ENCODE measurements at places on chromosomes 5 and 9.

- no peak for DNase-seq
Observed at GRCh38 chr5:15558240-15558639, 58.3 kb downstream of the FBXL7 start.

GRCh38 chr5:117590944-117591343, 1016.3 kb upstream of the SEMA6A start:
- peak; percentile 10 for DNase-seq

GRCh38 chr5:73947906-73948640, 322.1 kb downstream of the ARHGEF28 start:
- DNase-seq, result no peak

DNA sequence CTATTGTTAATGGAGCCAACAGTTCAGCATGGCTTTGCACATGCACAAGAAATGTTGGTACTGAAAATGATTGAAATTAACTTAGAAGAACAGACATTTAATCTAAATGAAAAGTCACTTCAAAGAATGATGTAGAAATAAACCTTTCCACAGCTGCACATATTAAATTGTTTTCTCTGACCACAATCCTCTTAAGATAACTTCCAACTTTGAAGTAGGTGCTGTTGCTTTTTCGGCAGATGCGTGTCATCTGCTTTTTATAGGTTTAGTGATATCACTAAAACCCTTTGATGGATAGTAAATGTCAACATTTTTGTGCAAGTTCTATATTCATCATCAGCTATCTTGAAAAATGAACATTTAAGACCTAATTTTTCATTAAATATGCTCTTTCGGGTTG, 25.3 kb upstream of the SLC1A3 start:
- peak; percentile 24 for DNase-seq

DNA sequence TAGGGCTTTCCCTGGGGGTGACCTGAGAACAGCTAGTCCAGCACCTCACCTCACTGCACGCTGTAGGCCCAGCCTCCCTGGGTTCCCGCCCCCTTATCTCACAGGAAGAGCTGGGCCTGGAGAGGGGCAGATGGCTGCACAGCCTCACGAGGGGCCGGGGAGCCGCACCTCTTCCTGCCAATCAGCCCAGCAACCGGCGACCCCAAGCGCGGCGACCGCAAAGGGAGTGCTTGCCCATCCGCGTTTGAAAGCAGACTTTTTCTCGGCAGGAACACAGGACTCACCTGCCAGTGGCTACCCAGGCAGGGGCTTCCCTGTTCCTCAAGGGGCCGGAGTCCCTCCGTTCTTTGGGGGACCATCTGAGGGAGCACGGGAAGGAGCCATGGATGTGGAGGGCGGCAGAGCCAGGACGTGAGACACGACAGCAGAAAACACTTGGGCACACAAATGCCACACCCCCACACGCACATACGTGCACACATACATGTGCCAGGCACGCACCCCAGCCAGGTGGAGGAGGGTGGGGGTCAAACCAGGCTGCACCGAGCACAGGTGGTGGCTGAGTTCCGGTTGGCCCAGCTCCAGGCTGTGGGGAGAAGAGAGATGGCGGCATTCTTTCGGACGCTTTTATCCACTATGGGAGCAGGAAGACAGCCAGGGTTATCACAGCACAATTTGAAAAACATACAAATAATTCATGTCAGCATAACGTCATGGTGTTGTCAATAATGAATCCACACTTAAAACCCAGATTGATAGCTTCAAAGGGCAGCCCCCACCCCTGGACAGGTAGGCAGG, 11.3 kb downstream of the TMEM250 start:
- peak; percentile 68 for DNase-seq

- no peak for DNase-seq
Observed at GRCh38 chr9:38083858-38084555, 15.0 kb upstream of the SHB start.

DNA sequence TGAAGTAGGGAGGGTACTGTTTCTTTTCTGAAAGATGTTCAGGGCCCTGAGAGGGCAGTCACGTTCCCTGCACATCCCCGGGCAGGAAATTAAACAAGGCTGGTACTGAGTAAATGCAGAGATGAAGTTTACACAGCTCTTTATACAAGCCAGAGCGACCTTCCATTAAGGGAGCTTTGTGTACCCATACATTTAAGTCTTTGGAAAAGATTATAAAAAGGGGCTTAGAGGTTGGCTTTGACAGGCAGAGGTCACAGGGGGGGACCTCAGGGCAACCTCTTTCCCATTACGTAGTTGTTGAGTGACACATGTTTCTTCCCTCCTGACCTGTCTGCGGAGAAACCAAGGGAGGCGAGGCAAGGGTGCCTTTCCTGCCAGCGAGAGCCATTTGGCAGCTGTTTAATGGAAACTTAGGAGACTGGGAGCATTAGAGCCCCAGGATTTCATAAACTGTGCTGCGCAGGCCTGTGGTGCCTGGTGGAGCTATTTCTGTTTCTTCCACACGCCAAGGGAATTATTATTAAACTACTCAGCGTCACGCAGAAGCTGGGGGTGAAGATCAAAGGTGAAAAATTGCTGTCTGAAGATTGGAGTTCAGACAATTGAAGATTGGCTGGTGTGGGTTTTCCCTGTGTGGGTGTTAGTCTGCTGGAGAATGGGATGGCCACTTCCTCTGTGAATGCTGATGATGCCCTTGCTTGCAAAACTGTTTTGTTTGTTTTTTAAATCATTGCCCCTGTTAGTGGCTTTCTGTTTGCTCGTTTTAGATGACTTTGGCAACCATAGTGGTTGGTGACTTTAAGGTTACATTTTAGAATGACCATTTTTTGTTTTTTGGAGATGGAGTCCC, 3.2 kb upstream of the SMIM32 start:
- no peak for DNase-seq

DNA sequence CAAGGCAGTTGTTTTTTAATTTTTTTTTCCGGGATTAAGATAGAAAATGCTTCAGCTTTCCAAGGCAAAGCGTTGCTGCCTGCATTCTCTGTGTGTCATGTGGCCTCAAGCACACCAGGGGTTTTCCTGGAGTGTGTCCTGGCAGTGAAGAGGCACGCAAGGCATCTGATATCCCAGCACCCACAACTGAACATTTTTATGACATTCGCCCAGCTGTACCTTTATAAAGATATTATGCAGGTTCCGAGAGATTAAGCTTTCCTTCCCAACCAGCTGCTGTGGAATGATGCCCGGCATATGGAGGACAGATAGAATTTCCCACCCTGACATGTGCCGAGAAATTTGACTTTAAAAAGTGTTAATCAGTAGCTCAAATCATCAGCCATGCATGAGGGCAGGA, 205.6 kb downstream of the GADD45G start:
- no peak for DNase-seq

DNA sequence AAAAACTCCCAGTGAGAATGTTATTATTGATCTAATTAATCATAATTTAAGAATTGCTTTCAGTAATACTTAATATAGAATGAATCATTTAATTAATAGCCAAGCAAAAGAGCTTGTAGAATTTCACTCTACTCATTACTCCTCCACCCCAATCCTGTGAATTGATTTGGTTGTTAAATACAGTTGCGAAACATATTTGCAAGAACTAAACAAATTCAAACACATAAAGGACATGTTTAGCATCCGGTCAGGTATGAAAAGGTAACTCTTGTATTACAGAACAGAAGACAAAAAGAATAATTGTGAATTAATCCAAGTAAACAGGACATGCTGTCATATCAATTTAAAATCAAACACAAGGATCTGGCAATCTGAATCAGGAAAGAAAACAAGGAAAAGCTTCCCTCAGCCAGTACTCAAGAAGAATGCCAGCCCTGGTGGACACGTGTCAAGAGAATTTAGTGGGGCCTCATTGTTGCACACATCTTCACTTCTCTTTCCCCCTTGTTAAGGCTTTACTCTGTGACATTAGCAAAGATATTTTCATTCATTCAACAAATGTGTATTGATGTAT, 89.4 kb upstream of the SLC12A2 start:
- DNase-seq, result no peak

GRCh38 chr9:128304971-128305288, 17.3 kb downstream of the TRUB2 start:
- no peak for DNase-seq

DNA sequence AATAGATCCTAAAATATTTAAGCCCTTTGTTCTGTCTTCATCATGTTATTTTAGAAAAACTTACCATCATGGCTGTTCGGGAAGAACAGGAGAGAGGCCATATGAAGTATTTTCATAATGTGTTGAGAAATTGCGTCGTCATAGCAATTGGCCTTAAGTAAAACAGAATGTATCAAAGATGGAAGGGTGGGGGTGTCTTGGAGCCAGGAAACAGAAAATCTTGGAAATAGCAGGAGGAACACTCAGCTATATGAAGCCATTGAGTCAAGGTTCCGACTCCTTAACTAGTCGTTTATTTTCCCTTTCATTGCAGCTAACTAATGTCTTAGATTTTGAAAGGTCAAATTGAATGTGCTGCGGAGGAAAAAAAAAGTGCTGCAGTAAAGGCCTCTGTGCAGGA, 1.3 kb downstream of the SPTAN1 start:
- no peak for DNase-seq

DNA sequence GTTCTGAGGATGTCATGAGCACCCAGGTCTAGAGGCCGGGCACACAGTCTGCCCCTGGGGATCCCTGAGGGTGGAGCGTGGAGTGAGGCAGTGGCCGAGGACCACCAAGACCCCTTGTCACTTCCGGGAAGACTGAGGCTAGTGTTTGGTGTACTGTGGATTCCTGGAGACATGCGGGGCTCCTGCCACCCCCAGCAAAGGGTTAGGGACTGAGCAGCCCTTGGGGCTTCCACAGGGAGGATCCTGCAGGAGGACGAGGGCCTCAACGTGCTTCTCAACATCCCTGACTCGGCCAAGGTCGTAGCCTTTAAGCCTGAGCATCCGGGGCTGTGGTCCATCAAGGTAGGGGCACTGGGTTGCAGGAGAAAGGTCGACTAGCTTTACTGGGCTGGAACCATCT, 29.9 kb downstream of the HMCN2 start:
- no peak for DNase-seq

GRCh38 chr9:128933731-128934130, 12.9 kb downstream of the PHYHD1 start:
- no peak for DNase-seq

DNA sequence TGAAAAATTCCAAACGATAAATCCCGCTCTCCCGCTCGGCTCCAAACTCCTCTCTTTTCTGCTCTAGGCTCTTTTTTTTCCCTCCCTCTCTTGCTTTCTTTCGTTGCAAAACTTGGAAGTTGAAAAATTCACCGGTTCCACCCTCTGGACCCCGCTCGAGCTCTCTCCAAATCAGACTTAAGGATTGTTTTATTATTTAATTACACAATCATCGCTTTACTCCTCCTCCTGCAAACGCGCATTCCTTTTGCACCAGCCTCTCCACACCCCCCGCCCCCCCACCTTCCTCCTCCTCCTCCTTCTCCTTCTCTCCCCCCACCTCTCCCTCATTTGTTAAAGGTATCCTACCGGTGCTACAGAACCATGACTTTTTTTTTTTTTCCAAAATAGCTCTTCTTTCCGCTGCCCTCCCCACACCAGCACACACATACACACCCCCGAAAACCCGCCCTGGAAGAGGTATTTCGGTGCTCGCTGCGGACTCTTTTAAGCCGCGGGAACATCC, 535 bp upstream of the NFIB start:
- no peak for DNase-seq

GRCh38 chr5:178320281-178320855, 87.8 kb upstream of the PHYKPL start:
- no peak for DNase-seq

DNA sequence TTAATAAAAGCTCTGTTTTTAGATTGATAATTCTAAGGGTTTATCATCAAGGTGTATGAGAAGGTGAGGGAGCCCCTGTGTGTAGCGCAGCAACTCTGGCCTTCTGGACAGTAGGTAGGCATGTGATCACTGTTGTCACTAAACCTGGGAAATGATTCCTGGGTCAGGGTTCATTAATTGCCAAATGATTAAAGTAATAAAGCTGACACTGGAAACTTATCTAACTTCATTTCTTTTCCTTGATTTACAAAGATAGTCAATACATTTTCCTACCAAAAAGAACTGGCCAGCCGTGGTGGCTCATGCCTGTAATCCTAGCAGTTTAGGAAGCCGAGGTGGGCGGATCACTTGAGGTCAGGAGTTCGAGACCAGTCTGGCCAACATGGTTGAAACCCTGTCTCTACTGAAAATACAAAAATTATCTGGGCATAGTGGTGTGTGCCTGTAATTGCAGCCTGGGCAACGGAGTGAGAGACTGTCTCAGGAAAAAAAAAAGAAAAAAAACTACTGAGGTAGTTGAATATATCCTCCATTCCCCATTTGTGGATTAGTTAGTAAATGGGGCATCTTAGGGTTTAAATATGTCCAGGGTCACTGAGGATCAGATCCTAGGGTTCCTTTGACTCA, 2.4 kb downstream of the EHMT1 start:
- DNase-seq, result peak; percentile 39

DNA sequence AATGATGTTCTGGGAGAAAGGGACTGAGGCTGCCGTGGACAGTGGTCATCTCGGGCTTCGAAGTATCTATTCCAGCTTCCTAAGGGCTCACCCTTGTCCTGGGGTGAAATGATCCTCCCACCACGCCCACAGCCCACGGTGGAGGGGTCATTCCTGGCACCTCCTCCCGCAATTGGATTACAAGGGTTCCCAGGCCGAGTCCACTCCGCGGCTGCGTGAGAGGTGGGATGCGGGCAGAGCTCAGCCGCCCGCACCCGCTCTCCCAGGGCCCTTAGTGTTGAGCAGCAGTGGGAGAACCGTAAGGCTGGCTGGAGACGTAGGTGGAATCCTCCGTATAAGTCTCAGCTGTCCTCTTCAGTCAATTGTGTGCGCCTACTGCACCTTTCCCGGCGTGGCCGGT, 273.3 kb upstream of the ADAMTS16 start:
- DNase-seq, result no peak

GRCh38 chr5:109309326-109310063, 100.3 kb downstream of the PJA2 start:
- DNase-seq, result no peak

Data from Jurkat, Clone E6-1 (cell line).